ENCODE measurements at places on chromosomes 1 and 21. TPM values are rescaled to one million over a fixed set of nuclear protein-coding genes. Genes with fewer than 3 reads are reported as not detected.

DNA sequence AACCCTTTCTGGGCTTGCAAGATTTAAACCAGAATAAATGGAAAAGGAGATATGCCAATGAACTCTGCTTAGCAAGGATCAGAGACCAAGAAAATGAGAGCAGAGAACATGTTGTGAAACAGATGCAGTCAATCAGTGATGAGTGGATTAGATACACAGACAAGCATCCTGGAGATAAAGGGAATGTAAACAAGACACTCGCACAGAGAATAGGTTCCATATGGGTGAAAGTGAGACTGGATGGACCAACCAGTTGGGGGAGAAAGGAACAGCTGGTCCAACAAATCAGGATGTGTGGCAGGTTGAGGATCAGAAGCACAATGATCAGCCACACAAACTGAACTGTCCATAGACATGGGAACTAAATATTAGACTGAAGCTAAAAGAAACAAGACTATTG is 338.2 kb downstream of the ASTN1 start:
- DNase-seq, result no peak

The CNST gene
- 19.8 TPM for total RNA-seq

- no peak for DNase-seq
Observed at GRCh38 chr1:46205791-46206190, 2.7 kb downstream of the LURAP1 start.

DNA sequence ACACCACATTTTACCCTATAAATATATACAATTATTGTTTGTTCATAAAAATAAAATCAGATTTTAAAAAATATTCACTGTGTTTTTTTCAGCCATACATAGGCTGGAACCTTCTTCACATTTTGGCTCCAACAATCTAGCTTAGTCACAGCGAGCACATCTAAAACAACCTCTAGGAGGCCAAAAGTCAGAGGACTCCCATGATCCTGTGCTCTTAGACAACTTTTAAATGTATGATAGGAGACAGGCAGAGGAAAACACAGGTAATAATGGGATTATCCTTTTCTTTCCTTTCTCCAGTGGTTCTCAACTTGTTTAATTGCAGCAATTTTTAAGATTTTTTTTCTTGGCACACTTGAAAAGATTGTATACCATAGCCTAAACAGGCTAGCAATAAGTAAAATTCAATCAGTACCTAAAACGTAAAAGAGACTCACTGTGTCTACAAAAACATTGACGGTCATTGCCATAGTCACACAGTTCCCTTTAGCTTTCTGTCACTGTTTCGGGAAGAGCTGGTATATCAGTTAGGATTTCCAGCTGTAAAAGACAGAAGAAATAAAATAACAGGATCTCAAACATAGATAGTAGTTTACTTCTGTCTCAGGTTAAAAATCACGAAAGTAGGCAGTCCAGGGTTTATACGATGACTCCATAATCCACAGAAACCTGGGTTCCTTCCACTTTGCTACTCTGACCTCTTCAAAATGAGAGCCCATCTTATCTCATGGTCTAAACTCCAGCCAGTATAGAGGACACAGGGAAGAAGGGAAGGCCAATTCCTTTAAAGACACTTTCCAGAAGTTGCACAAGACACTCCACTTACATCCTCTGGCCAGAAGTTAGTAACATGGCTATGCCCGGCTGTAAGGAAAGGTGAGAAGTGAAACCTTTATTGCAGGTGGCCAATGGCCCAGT is 39.2 kb upstream of the CR1L start:
- DNase-seq, result no peak

The CKS1B gene
- 36.5 TPM for total RNA-seq

DNA sequence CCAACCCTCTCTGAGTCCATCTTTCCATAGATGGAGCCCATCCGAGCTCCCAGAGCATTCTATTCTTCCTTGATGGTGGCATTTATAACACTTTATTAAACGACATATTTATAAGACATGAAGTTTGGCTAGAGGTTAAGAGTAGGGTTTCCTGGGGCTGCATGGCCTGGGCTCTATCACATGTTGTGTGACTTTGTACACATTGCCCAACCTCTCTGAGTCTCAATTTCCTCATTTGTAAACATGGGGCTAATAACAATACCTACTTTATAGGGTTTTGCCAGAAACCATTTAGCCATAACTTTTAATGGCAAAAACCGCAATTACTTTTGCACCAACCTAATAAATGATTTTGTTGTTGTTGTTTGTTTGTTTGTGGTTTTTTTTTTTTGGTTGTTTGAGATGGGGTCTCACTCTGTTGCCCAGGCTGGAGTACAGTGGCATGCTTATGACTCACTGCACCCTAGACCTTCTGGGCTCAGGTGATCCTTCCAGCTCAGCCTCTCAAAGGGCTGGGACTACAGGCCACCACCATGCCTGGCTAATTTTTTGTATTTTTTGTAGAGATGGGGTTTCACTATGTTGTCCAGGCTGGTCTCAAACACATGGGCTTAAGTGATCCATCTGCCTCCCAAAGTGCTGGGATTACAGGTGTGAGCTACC is 13.9 kb upstream of the ASAP3 start:
- DNase-seq, result no peak

The HCRTR1 gene
- total RNA-seq, result not detected

The HPDL gene
- 0.70 TPM for total RNA-seq

DNA sequence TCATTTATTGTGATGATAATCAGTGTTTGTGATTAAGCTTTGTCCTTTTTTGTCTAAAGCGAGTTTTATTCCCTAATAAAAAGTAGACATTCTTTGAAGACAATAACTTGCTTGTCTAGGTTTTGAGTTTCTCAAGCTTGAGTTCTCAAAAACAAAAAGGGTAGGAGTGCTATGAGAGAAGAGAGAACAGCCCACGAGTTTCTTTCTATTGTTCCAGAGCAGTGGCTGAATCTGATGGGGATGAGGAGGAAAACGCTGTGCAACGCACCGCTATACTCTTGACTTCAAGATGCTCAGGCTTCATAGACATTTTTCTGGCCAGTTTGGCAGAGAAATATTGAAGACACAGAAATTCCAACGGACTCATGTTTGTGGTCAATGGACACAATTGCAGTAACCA is 669.8 kb upstream of the B3GALT2 start:
- no peak for DNase-seq

- DNase-seq, result no peak
Observed at GRCh38 chr21:29676395-29676794, 263.4 kb downstream of the GRIK1 start.

DNA sequence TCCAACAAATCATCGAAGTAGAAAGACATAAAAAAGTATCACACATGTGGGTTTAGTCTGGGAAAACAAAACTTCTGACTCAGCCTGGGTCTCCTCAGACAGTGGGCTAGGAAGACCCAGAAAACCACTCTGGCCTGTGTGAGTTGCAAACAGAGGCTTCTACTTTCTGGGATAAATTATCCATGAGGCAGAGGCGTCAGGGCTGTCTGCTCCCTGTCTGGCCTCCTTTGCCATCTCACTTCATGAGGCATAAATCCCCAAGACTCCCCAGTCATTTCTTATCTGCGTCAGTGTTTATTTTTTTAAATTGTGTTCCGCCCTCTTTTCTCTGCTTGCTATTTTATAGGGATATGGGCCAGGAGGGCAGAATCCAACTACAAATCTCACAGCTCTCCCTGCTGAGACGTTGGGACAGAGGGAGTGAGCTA is 80.6 kb upstream of the TRABD2B start:
- no peak for DNase-seq

The ATP6V1G3 gene
- total RNA-seq, result not detected

The BCAN gene
- 0.41 TPM for total RNA-seq

GRCh38 chr21:36889401-36889800 is 77.1 kb downstream of the HLCS start:
- DNase-seq, result peak; percentile 85

DNA sequence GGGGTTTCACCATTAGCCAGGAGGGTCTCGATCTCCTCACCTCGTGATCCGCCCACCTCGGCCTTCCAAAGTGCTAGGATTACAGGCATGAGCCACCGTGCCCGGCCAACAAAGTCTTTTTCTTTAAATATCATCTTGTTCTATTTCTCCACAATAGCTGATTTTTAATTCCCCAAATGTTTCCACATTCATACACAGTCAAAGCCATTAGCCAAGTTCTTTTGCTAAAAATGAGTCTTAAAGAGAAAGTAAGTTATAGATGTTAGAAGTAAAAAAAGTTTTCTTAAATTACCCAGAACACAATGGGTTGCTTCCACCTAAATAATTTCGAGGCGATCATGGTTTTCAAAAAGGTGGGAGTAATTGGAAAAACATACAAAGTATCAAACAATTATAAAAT is 30.6 kb downstream of the C2CD2 start:
- no peak for DNase-seq

The OR2T11 gene
- not detected for total RNA-seq

- DNase-seq, result no peak
Observed at GRCh38 chr1:41362749-41363590, 1.7 kb downstream of the FOXO6 start.

The CLCNKB gene
- 0.36 TPM for total RNA-seq

The PTCH2 gene
- total RNA-seq, result 0.89 TPM

The LPAR3 gene
- total RNA-seq, result 0.91 TPM

The DMBX1 gene
- 0.07 TPM for total RNA-seq

DNA sequence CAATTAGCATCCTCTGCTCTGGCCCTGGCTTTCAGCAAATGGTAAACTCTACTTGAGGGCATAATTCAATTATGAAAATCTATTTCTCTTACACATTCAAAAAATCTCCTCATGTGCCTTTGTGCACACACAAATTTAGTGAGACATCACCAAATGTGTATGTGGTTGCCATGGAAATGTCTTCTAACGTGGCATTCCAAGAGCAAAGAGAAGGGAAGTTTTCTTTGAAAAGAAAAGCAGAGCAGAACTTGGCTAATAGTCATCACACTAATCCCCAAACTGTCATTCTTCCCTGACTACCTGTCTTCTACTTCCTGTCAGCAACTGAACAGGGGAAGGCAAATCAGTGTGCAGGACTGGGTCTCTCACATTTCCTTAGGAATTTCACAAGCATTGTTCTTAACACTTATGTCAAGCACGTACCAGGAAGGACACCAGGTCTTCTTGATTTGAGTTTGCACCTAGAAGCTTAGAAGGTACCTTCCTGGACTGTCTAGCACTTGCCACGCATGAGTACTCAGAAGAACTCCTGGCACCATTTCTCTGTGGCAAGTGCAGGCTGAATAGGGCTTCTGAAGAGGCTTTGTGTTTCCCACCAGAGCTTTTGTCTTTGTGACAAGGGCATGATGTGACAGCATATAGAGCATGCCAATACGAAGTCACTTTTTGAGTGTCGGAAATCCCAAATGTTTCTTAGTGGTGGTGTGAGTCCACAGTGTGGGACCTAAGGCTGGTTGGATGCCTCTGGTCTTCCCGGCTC is 32.3 kb downstream of the MAN1C1 start:
- peak; percentile 3 for DNase-seq

The GFI1 gene
- 0.89 TPM for total RNA-seq

The LCE3D gene
- total RNA-seq, result not detected

GRCh38 chr1:89171067-89171438 is 4.8 kb downstream of the GBP7 start:
- DNase-seq, result no peak

GRCh38 chr1:93353286-93353685 is 7.6 kb downstream of the DR1 start:
- DNase-seq, result peak; percentile 12

DNA sequence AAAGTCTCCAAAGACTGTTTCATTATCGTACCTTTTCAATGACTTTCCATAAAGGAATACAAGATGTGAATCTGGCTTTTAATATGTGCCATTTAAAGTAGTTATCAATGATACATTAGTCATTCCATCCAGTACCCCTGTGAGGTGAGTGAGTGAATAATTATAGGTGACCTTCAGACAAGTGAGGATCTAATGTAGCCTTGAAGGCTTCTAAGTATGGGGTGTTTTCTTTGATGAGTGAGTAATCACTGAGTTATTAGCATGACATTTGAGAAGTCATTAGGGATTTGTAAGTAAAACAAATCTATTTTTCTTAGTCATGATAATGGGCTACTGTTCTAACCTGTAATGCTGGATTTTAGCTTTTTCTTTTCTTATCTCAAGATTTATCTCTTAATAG is 831.4 kb downstream of the ADGRL2 start:
- DNase-seq, result peak; percentile 42

DNA sequence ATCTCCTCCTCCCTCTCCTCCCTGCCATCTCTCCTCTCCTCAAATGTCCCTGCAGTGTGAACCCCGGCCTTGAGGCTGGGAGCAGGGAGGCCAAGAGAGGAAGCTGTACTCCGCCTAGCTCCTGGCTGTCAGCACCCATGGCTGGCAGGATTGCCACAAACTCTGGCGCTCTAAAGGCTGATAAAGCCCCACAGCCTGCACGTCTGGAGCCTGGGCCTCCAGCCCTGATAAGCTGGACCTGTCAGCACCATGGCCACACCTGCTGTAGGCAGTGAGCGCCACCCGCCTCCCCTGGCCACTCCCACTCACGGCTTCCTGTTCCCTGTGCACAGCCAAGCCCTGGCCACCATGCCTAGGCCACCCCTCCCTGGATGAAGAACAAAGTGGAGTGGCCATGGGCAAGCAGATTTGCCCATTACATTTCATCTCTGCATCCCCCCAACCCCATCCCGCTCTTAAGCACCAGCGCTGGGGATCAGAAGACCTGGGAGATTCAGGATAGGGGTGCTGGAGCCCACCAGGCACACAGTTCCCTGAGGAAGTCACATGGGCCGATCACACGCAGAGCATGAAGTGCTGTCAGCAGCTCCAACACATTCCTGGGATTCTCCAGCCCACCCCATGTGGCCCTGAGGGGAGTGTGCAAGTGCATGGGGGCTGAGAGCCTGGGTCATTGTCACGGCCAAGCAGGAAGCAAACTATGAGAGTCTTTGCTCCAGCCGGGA is 24.2 kb upstream of the NPPB start:
- no peak for DNase-seq

- peak; percentile 14 for DNase-seq
Observed at GRCh38 chr1:55981010-55981650, 598.2 kb downstream of the PLPP3 start.

- DNase-seq, result no peak
Observed at GRCh38 chr1:29186707-29187106, 5.0 kb upstream of the SRSF4 start.

The ARMH1 gene
- 2.5 TPM for total RNA-seq

GRCh38 chr1:98920441-98921110 is 84.1 kb downstream of the PLPPR5 start:
- DNase-seq, result peak; percentile 67

- DNase-seq, result peak; percentile 71
Observed at GRCh38 chr1:223704921-223705878, 7.1 kb upstream of the CAPN2 start.

- no peak for DNase-seq
Observed at GRCh38 chr1:228158151-228159007, 7.2 kb upstream of the IBA57 start.

DNA sequence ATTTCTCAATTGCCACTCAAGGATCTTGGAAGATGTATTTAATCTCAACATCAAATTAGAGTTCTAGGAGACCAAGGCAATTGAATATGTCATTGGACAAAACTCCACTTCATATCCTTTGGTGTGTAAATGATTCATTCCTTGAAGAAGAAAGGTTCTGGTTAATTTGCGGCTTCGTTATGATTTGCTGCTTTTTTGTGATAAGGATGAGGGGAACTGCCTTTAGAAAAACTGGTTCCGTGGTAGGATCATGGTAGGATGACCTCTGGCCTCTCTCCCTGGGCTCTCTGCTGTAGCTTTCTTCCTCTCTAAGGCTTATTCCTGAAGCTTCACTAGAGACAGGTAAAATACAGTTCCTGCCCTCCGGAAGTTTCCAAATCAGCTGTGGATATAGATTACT is 51.5 kb upstream of the ERRFI1 start:
- DNase-seq, result peak; percentile 79

The SIM2 gene
- total RNA-seq, result 9.2 TPM

All from astrocyte (in vitro differentiated cells and primary cell).